HFFc6 (cell line): ENCODE measurements at places on chromosomes 11 and 22.
A peak's percentile ranks its signal among the peaks of the same experiment; 100 is the strongest.

DNA sequence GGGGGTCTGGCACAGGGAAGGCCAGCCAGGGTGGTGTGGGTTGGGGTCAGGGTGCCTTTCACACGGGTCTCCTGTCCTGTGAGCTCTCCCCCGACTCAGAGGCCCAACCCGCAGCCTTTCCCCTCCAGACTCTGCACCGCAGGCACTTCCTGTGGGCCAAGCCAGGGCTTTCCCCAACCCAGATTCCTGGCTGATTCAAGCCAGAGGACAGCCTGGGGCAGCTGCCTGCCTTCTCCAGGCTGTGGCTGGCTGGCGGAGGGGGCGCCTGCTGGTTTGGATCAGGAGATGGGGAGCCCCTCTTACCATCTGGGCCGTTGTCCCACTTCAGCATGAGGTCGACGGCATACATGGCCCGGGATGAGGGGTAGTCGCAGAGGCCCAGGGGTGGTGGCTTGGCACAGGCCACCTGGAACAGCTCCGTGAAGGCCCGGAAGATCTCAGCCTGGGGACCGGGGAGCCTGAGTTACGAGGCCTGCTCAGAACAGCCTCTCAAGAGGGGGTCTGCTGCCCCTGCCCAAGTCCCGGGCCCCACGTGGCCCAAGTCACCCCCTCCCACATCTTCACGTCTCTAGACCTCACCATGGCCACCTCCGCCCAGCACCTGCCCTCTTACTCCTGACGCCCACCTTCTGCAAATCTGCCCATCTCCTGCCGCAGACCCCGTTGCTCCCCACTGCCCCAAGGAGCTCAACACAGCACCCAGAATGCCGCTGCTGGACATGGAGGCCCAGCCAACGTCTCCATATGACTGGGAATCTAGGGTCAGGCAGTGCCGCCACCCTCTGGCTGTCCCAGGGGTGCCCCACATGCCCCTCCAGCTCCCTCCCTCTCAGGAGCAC lies 17.3 kb downstream of the TSPO start:
- DNase-seq, result peak; percentile 32

GRCh38 chr22:35349368-35349703 lies 31.6 kb upstream of the HMOX1 start:
- no peak for DNase-seq

GRCh38 chr22:19115628-19116027 lies 6.6 kb downstream of the DGCR2 start:
- no peak for DNase-seq

DNA sequence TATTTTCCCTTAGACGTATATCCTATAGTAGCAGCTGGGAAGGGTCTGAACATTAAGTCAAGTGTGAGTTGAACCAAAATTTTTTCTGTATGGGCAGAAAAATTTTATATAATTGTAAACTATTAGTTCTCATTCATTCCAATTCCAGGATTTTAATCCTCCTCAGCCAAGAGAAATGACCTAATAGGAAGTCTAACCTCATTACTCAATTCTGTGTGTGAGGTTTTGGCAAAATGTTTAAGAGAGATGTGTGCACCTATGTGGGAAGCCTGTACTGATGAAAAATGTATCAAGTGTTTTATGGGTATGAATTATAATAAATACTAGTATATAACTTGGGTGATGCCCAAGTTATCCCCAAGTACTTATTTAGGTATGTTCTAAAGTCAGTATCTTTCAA lies 311.6 kb upstream of the PITPNB start:
- DNase-seq, result no peak

DNA sequence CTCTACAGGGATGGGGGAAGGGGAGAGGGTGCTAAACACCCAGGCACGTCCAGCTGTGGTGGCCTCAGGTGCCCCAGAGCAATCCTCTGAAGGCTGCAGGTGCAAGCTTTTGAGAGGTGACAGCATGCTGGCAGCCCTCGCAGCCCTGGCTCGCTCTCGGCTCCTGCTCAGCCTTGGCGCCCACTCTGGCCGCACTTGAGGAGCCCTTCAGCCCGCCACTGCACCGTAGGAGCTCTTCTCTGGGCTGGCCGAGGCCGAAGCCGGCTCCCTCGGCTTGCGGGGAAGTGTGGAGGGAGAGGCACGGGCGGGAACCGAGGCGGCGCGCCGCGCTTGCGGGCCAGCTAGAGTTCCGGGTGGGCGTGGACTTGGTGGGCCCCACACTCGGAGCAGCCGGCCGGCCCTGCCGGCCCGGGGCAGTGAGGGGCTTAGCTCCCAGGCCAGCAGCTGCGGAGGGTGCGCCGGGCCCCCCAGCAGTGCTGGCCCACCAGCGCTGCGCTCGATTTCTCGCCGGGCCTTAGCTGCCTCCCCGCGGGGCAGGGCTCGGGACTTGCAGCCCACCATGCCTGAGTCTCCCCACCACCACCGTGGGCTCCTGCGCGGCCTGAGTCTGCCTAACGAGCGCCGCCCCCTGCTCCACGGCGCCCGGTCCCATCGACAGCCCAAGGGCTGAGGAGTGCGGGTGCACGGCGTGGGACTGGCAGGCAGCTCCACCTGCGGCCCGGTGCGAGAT lies 112.1 kb downstream of the TRIM29 start:
- no peak for DNase-seq

GRCh38 chr11:32172848-32173834 lies 82.3 kb downstream of the RCN1 start:
- DNase-seq, result peak; percentile 53

DNA sequence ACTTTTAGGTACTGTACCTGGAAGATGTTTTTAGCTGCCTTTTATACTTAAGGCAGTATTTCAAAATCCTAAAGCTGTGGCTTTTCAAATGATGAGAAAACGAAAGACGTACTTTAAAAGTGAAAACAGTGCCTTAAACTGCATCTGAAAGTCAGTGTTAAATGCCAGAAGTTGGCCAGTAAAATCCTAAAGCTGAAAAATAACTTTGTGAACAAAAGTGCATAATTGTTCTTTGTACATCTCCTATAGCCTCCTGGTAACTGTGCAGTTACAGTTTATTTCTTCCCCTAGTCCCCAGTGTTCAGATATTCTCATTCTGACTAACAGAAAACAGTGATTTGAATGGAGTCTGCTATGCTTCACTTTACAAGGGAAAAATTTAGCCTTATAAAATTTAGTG lies 6.8 kb downstream of the EED start:
- DNase-seq, result no peak

DNA sequence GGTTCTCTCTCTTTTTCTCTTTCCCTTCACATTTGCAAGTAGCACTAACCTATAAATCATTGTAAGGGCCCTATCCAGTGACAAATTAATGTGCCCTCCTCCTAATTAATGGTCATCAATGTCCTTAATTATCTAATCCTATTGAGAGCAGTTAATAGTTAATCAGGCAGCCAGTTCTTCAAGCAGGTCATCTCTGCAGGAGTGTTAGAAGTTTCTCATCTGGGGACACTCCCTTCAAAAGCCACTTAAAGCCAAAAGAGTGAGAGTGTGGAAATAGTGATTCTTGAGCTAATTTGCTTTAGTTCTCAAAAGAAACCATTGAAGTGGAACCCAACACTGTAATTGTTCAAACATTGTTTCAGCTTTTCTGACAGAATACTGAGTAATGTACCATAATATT lies 141.6 kb downstream of the ELP4 start:
- DNase-seq, result no peak

DNA sequence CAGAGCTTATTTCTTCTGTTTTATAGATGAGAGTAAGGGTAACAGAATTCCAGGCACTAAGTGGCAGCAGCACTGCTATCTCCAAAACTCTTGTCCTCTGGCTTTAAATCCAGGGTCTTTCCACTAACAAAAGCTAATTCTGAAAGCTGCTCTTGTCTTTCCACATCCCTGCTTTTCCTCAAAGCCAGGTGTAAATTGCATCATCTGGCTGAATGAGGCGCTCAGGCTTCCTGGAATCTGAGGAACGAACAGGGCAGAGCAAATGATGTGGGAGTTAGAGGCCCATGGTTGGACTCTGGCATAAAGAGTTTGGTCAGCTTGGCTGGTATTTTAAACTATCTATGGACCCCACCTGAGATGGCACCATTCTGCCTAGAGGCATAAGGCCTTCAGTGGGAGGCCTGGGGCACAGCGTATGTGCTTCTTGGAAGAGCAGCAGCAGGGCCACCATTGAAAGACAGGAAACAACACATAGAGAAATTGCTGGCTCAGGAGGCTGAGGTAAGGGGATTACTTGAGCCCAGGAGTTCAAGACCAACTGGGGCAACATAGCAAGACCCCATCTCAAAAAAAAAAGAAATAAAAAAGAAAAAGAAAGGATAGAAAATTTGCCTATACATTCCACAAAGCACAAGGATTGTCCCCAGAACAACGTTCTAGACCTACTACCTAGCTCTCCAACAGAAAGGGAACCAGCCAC lies 1.9 kb downstream of the KCNJ5 start:
- no peak for DNase-seq

- peak; percentile 63 for DNase-seq
Observed at GRCh38 chr11:62546929-62547625, 471 bp upstream of the AHNAK start.
